ENCODE measurements at places on chromosomes 12 and 14. TPM values are rescaled to one million over a fixed set of nuclear protein-coding genes. Genes with fewer than 3 reads are reported as not detected.

DNA sequence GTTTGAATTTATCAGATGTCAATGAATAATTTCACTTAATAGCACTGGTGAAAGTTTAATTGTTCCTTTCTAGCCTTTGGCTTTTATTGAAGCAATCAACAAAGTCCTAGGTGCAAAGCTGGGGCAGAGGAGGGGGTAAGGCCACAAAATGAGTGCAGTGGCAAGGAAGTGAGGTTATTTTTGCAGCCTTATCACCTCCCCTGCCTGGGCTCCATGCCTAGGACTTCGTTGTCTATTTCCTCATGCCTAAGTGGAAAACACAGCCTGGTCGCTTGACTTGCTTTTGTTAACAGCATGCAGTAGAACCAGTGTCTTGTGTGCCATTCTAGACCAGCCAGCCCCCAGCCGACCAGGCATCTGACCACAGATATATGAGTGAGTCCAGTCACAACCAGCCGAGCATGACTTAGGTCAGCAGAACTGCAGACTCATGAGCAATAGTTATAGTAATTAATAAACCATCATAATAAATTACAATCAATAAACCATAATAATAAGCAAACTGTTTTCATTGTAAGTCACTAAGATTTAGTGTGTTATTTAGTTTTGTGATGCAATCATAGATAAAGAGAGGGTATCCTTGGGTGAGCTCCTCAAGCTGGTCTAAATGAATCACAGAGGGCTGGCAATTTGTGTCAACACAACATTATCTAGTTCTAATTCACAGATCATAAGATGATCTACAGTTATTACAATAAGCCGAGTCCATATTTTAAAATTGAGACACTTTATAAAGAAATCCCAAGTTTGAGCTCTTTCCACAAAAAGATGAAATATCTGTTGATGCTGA lies 156.8 kb downstream of the GLT1D1 start:
- DNase-seq, result no peak

- no peak for DNase-seq
These were observed 53.9 kb upstream of the CEP83 start for GRCh38 chr12:94513527-94513926.

DNA sequence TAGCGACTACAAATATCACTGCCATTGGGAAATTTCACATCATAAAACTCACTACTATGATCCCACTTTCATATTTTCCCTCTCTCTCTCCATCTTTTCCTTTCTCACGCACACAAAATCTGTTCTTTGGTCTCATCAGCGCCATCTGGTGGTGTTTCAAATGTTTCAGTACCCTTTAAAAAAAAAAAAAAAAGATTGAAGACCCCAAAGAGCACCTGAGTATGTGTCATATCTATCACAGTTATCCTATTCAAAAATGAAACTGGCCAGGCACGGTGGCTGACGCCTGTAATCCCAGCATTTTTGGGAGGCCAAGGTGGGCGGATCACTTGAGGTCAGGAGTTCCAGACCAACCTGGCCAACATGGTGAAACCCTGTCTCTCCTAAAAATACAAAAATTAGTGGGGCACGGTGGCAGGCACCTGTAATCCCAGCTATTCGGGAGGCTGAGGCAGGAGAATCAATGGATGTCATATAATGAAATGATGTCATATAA lies 72.4 kb downstream of the TTC9 start:
- peak; percentile 77 for DNase-seq

SSTR1 gene
- 0.69 TPM for total RNA-seq

DNA sequence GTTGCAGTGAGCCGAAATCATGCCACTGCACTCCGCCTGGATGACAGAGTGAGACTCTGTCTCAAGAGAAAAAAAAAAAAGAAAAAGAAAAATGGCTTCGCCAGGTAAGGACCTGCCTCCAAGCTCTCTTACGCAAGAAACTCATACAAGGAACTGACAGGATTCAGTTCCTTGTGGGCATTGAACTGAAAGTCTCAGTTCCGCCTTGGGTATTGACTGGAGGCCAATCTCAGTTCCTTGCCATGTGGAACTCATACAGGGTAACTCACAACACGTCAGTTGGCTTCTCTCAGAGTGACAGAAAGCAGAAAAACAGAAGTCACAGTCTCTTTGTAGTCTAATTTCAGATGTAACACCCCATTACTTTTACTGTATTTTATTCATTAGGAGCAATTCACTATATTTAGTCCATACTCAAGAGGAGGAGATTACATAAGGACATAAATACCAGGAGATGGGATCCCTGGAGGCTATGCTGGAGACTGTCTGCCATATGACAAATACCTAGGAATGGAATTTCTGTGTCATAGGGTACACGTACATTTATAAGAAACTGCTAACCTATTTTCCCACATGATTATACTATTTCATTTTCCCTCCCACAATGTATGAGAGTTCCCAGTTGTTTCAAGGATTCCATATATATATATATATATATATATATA lies 11.4 kb upstream of the NOPCHAP1 start:
- no peak for DNase-seq

GRCh38 chr14:57576498-57576897 lies 82.8 kb upstream of the CCDC198 start:
- no peak for DNase-seq

ZFHX2 gene
- total RNA-seq, result 9.2 TPM

DNA sequence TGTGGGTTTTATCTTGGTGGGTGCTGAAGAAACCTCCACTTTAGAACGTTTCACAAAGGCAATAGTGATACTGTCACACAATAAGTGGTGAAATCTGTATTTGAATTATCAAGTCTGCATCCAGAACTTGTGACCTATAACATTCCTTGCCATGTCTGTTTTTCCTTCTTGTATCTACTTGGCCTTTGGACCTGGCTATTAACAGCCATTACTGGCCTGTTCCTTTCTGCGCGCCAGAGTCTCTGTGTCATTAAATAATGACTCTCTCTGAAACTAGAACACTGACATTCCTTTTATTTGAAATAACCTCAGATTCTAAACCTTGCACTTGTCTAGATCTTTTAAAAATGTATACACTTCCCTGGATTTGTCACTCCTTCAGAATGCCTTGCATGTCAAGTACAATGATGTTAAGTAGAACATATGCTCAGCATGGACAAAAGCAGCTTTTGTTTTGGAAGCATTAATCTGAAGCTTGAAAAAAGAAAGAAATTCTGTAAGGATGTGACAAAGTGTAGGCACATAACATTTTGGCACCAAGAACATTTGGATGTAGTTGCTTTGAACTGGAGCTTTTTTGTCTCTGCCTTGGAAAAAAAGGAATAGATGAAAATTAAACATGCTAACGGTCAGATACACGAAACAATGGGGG lies 95.5 kb upstream of the RPL10L start:
- no peak for DNase-seq

EMC9 gene
- 34.0 TPM for total RNA-seq

KRT85 gene
- total RNA-seq, result not detected

- no peak for DNase-seq
These were observed 362 bp upstream of the TSFM start for GRCh38 chr12:57782243-57782607.

DNA sequence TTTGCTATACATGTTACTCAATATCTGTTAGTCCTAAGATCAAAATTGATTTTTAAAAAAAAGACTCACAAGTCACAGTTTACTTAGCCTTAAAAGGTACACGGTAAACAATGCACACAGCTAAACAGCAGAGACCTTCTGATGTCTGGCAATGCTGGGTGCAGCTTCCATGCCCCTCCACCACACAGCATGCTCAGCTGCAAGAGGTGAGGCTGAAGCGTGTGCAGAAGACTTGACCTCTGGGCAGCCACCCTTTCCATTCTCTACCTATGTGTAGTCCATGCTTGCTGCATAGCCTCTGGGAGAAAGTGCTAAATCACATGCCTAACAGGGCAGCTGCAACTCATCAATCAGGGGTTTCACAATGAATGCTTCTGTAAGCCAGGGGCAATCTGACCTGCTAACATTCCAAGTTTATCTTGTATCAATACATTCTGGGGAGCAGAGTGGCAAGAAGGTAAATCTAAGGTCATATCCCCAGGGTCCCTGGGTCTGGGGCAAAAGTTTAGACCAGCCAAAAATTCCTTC lies 44.5 kb upstream of the AMN1 start:
- DNase-seq, result peak; percentile 59

DNA sequence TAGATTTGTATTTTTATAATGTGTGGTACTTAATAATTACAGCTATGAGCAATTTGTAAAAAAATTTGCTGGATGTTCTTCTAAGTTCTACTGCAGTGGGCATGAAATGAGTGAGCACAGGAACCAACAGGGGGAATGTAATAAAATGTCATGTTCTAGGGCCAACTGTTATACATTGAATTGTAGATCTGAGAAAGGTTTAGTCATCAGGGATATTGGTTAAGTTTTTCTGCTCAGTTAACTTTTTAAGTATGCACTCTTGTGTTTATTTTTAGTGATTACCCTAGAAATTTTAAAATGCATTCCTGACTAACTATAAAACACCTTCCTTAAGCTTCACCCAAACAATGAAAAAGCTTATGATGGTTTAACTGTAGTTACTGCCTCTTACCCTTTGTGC lies 101.8 kb downstream of the CAND1 start:
- no peak for DNase-seq

DNA sequence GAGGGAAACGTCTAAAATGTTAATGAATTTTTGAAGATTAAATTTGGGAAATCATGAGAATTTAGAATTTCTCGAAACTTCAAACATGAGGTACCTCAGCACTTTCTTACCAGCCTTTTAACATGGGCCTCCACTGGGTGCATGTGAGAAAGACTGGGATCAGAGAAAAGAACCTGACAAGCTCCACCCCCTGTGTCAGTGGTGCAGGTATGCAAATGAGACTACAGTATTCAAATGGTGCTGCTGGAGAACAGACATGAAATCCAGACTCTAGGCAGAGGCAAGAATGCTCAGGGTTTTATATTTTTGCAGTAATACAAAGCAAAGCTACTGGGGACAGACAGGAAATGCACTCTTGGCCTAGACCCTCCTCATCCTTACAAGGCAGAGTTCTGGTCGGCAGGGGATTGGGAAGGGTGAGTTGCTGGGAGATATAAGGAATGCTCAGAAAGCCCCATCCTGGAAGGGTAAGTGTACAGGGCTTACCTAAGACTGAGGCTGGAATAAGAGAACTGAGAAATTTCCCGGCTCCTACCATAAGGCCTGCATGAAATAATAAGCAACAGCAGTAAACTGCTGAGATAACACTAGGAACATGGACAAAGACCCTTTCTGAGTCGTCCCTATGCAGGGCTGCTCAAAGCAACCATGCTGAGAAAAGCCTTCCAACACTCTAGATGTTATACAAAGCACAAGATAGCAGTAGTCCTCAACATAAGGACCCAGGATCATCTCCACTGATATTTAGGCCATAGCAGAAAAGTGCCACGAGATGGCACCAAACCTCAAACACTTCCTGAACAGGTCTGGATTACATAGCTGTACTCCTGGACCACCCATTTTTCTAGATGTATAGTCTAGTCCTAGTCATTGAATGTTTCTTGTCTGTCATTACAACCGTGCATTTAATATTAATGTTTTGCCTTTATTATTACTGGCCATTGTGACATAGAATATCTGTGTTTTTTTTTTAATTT lies 260.8 kb downstream of the RASSF9 start:
- peak; percentile 88 for DNase-seq

DNA sequence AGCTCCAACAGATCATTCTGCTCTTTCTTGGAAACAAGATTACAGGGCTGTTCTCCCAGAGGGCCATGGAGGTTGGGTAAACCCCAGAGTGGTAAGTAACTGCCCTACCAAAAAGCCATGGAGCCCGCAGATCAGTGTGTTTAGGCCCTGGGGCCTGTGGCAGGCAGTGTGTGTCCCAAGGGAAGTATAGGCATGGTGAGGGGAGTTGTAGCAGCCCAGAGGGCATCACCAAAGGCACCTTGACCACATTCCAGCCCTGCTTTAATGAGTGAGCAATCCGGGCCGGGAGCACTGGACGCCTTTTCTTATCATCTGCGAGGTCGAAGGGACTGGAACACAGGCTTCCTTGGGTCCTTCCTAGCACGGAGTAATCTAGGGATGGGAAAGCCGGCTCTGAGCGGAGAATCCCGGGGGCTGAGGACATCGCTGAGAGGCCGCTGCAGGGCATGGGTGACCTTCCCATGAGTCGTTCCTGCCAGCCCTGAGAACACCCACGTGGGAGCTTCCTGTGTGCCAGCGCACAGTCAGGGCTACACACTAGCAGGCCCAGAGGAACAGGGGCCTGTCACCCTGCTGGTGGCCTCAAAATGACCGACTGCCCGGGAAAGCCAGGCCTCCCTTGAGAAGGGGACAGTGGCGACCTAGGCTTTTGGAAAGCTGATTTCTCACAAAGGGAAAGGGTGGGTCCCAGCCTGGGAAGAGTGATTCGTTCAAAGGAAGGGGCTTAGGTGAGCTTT lies 91.3 kb downstream of the NINJ2 start:
- DNase-seq, result peak; percentile 66

CPM gene
- 0.70 TPM for total RNA-seq

EGLN3 gene
- 19.1 TPM for total RNA-seq

- no peak for DNase-seq
These were observed 44.6 kb downstream of the R3HDM2 start for GRCh38 chr12:57386187-57386720.

DNA sequence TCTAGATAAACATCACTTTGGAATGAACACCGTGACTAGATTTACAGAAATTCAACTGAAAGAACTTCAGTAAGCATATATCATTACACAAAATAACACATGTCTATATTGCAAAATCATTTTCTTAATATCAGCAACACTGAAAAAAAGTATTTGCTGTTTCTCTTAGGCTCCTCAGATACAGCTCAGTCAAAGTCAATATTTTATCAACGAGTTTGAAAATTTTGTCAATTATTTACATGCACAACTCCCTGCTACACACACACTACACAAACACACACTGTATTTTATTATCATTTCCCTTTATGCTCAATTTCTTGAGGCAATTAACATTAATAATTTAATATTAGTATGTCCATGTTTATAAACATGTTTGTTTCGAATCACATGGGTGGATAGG lies 3.8 kb downstream of the PZP start:
- no peak for DNase-seq

GRCh38 chr12:93351726-93352125 lies 26.0 kb upstream of the NUDT4 start:
- DNase-seq, result no peak

GRCh38 chr14:74574706-74575105 lies 37.3 kb downstream of the LTBP2 start:
- DNase-seq, result no peak

NKX2-1 gene
- 2.6 TPM for total RNA-seq

DNA sequence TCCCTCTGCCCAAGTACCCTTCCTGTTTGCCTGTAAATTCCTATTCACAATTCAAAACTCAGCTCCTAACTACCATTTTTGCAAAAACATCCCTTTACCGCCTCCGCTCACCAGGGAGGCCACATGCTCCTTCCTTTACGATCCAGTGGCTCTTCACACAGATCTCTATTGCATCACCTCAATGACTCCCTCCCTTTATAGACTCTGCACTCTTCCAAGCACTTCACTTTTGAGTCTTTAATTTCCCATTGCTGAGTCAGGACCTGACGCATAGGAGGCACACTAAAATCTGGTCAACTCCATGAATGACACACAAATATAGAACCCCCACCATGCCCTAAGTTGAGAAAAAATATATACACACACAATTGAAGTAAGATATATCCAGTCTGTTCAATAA lies 45.9 kb downstream of the PPP1R13B start:
- DNase-seq, result no peak

- DNase-seq, result no peak
These were observed 32.0 kb downstream of the PTPN11 start for GRCh38 chr12:112450725-112451124.

- DNase-seq, result no peak
These were observed 6.6 kb upstream of the PTHLH start for GRCh38 chr12:27979145-27979544.

All from endodermal cell (in vitro differentiated cells).